ENCODE measurements at places on chromosomes 11 and 22.

- peak; percentile 78 for DNase-seq
Measured at GRCh38 chr22:17057959-17058814, 26.6 kb upstream of the IL17RA start.

GRCh38 chr11:130223291-130223971 is 63.8 kb downstream of the ST14 start:
- DNase-seq, result no peak

- DNase-seq, result peak; percentile 67
Measured at GRCh38 chr22:41532908-41533825, 11.1 kb downstream of the POLR3H start.

- no peak for DNase-seq
Measured at GRCh38 chr11:72491001-72491400, 56.7 kb upstream of the CLPB start.

GRCh38 chr11:124829986-124830385 is 29.8 kb upstream of the MSANTD2 start:
- peak; percentile 93 for DNase-seq

DNA sequence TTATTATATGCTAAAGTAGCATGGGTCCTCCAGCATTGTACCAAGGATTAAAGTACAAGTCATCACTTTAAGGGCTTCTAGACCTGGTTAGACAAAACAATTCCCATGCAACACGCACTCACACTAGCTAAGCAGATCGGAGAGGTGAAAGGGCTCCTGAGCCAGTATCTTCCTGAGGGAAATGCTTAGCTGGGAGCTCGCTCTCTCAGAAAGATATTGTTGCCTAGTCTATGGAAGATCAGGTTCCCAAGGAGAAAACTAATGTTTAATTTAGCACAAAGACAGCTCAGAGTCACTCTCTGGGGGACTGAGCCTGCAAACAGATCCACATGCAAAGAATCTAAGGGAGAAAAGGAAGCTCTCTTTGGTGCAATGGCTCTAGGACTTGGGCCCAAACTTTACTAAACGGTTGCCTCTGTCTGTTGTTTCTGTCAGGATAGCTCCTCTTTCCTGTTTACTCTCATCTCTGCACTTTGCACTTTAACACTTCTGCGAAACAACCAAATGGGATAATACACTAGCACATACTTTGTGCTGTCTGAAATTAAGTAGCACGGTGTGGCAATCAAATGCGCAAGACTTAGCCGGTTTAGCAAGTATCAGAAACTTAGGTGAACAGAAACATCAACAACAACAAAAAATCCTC is 10.7 kb downstream of the MAML2 start:
- DNase-seq, result no peak

- no peak for DNase-seq
Measured at GRCh38 chr11:123558536-123559315, 95.7 kb downstream of the SCN3B start.

GRCh38 chr22:49961601-49962011 is 1.0 kb downstream of the PIM3 start:
- no peak for DNase-seq

DNA sequence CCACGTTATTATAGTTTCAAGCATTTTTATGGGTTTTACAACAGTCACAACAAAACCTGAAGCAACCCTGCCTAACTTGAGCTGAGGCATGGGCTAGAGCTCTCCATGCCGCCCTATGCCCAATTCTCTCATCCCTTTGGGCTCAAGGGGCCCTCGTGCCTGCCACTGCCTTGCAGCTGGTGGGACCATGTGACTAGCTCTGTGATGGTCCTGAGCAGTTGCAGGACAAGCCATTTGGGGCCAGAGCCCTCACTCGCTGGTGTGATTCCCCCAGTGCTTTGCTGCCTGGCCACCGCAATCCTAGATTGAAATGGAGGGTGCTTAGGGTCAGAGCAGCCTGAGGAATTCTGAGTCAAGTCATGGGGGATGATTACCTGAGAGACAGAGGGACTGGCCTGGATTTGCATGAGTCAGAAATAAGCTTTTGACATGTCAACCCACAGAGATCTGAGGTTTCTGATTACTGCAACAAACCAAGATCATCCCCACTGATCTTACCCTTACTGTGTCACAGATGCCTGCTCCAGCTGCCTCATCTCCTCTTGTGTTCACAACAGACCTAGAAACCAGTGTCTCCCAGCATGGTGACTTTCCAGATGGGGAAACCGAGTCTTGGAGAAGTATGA is 323.7 kb downstream of the BRD1 start:
- no peak for DNase-seq

DNA sequence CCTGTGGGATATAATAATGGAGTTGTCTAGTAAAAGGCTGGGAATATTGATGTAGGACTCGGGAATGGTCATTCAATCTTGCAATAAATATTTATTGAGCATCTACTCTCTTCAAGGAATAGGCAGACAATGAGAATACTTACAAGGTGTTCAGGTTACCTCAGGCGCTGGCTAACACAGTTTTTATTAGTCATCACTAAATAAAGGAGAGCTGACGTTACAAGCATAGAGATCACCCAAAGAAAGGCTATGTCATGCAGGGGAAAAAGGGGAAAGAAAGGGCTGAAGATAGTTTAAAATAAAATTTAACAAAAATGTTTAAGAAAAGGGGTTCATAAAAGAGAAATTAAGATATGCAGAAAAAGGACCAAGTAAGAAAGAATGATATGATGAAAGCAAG is 15.8 kb upstream of the CTSC start:
- no peak for DNase-seq

Measured in myocyte (in vitro differentiated cells).